Keratinocyte (primary cell): ENCODE measurements at places on chromosomes 13 and 19. TPM values are rescaled to one million over a fixed set of nuclear protein-coding genes. Genes with fewer than 3 reads are reported as not detected.
A peak's percentile ranks its signal among the peaks of the same experiment; 100 is the strongest.

DNA sequence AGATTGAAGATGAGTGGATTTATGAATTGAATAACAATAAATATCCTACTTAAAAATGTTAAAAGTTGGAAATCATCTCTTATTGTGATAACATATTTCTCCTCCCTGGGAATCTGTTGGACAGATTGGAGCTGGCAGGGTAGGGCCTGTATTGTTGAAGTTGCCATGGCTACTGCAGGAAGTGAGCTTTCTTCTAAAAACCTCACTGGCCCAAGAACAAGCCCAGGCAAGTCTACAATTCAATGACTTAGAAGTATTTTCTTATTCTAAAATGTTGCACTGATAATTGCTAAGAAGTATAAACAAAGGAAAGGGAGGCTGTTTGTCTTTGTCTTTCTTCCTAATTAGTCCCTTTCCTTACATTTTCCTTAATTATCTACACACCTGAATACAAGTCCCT lies 112.1 kb downstream of the DLEU7 start:
- H3K27ac ChIP-seq: peak overlapping the region; percentile 85
- H3K36me3 ChIP-seq: no peaks in the 10 kb centered on the region
- no peak overlapping the region for H3K4me3 ChIP-seq
- H3K27me3 ChIP-seq: no peaks in the 10 kb centered on the region
- peak; percentile 93 for DNase-seq

The RPL36 gene
- polyA plus RNA-seq: 562 to 1,236 TPM (median 636 TPM) in 3 replicates

The DPF1 gene
- 1.5 to 1.9 TPM (median 1.8 TPM) in 3 replicates for polyA plus RNA-seq

The KASH5 gene
- not detected in 3 replicates for polyA plus RNA-seq

GRCh38 chr19:38538386-38538785 lies 79.4 kb downstream of the MAP4K1 start:
- no peak for DNase-seq
- H3K27ac ChIP-seq: no peak overlapping the region
- H3K4me1 ChIP-seq: no peaks in the 10 kb centered on the region
- H3K36me3 ChIP-seq: no peaks in the 10 kb centered on the region
- peaks cover 10% of the 10 kb centered on the region for H3K27me3 ChIP-seq

DNA sequence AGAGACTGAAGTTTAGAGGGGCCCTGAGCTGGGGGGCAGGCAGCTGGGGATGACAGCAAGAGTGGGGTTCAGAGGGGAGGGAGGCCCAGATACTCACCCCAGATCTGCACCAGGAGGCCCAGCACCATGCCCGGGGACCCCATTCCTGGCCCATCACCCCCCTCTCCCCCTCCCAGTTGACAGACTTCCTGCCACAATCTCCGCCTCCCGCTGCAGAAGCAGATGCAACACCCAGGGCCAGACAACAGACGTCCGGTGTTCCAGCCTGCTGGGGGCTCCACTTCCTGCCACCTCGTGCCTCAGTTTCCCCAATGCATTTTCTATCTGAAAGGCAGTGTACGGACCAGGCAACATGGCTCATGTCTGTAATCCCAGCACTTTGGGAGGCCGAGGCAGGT lies at the start of gene TMIGD2:
Gene TMIGD2 (minus strand): TSS at position 147 of the 398 bp plus-strand sequence. CDS start 4 bp downstream, at position 143.
- H3K27ac ChIP-seq: no peak within 1 kb of the TSS
- DNase-seq: no peak
- H3K27me3 ChIP-seq: no peaks in the 10 kb centered on the region
- no peaks in the 10 kb centered on the region for H3K4me1 ChIP-seq

GRCh38 chr19:4754248-4754647 lies 30.6 kb upstream of the DPP9 start:
- H3K4me1 ChIP-seq: no peaks in the 10 kb centered on the region
- H3K4me3 ChIP-seq: no peak overlapping the region
- H3K27me3 ChIP-seq: peaks cover 1% of the 10 kb centered on the region
- DNase-seq: no peak
- no peaks in the 10 kb centered on the region for H3K36me3 ChIP-seq
- no peak overlapping the region for H3K27ac ChIP-seq

DNA sequence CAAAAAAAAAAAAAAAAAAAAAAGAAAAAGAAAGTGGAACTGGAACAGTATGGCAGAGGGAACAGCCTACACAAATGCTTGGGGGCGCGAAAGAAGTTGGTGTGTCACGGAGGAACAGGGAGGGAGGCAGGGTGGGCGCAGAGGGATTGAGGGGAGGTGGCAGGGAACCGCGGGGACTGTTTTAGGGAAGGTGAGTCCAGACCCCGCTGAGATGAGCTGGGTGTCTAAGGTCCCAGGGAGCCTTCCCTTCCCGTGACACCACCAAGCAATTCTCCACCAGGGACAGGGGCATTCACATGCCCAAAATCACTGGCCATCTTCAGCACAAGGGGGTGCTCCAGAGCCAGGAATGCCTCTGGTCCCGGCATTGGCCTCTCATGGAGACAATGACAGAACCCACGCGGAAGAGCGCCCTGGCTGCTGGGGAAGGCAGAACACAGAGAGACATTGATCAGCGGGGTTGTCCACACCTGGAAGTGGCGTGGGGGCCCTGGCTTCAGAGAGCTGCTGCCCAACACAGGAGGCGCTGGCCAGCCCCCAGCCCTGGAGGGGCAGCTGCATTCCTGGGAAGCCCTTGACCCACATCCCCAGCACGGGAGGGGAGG lies 6.9 kb downstream of the PEAK3 start:
- H3K27me3 ChIP-seq: no peaks in the 10 kb centered on the region
- H3K36me3 ChIP-seq: peaks cover 13% of the 10 kb centered on the region
- H3K4me1 ChIP-seq: peaks cover 15% of the 10 kb centered on the region
- no peak overlapping the region for H3K27ac ChIP-seq
- no peak overlapping the region for H3K4me3 ChIP-seq

The TUBB4A gene
- polyA plus RNA-seq: not detected in 3 replicates

The PDE4C gene
- polyA plus RNA-seq: 0.03 TPM in 1 of 3 replicates, not detected in the others

The ZNF69 gene
- polyA plus RNA-seq: 0.56 to 0.97 TPM (median 0.84 TPM) in 3 replicates

DNA sequence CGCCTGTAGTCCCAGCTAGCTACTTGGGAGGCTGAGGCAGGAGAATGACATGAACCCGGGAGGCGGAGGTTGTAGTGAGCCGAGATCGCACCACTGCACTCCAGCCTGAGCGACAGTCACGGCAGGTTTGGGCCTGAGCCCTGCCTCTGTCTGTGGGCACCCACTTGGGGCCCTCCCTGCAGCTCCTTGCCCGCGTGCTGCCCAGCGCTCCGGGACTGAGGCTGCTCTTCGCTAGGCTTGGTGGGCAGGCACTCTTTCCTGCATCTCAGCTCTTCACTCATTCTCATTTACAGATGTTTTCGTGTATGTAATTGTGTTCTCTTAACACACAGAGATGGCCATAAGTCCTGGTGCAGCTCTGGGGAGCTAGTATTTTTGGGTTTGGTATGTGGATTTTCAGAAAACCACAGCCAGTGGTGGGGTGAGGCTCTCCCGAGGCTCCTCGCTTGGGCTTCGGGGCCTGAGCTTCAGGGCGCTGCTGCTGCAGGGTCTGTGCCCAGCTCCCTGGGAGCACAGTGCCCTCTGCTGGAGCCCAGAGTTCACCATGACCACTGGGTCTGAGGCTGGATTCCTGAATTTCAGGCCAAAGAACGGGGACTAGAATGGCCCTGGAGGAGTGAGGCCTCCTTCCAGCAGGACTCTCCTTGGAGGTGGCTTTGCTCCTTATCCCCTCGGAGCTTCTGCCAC lies 15.2 kb downstream of the UPF1 start:
- no peak for DNase-seq
- H3K27me3 ChIP-seq: no peaks in the 10 kb centered on the region
- H3K36me3 ChIP-seq: peaks cover 20% of the 10 kb centered on the region
- no peak overlapping the region for H3K27ac ChIP-seq
- H3K4me3 ChIP-seq: no peak overlapping the region
- peaks cover 40% of the 10 kb centered on the region for H3K4me1 ChIP-seq

The TDRD3 gene
- 6.0 to 10.7 TPM (median 7.1 TPM) in 3 replicates for polyA plus RNA-seq

- H3K4me1 ChIP-seq: no peaks in the 10 kb centered on the region
- DNase-seq: no peak
- H3K4me3 ChIP-seq: no peak overlapping the region
- H3K27ac ChIP-seq: no peak overlapping the region
- no peaks in the 10 kb centered on the region for H3K36me3 ChIP-seq
- peaks cover 11% of the 10 kb centered on the region for H3K27me3 ChIP-seq
Observed at GRCh38 chr19:47435196-47435595, 15.9 kb upstream of the MEIS3 start.

The CD22 gene
- polyA plus RNA-seq: 0.06 to 0.42 TPM (median 0.26 TPM) in 3 replicates

The FSTL3 gene
- 54.4 to 105 TPM (median 66.0 TPM) in 3 replicates for polyA plus RNA-seq

GRCh38 chr19:46715620-46715974 lies 1.3 kb downstream of the PRKD2 start:
- H3K27me3 ChIP-seq: no peaks in the 10 kb centered on the region
- peaks cover 19% of the 10 kb centered on the region for H3K36me3 ChIP-seq
- peaks cover 17% of the 10 kb centered on the region for H3K4me1 ChIP-seq
- DNase-seq: no peak
- peak overlapping the region; percentile 92 for H3K27ac ChIP-seq

The FFAR3 gene
- polyA plus RNA-seq: not detected in 3 replicates

GRCh38 chr19:53007200-53007599 lies 6.5 kb upstream of the ERVV-1 start:
- no peak overlapping the region for H3K4me3 ChIP-seq
- H3K4me1 ChIP-seq: no peaks in the 10 kb centered on the region
- H3K27me3 ChIP-seq: no peaks in the 10 kb centered on the region
- no peaks in the 10 kb centered on the region for H3K36me3 ChIP-seq
- DNase-seq: no peak
- no peak overlapping the region for H3K27ac ChIP-seq

DNA sequence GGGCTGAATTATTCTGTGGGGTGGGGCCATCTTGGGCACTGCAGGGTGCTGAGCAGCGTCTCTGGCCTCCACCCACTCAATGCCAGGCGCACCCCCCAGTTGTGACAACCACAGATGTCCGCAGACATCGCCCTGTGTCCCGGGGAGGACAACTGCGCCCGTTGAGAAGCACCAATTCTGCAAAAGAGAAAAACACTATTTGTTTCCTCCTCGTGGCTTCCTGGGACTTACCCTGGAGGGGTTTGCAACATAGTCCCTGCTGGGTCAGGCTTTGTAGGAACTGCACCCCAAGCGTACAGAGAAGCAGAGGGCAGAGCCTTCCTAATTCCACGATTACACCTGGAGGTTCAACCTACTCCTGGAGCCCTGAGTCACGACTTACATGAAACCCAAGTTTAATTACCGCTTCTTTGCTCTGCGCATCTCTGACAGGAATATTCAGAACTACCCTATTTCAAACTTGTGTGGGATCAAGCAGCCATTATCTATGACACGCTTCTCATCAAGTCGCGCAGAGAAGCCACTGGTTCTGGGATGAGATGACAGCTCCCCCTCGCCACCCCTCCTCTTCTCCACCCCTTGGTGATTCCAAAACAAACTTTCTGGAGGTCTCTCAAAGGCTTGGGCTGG lies 11.1 kb upstream of the SLC39A3 start:
- no peak overlapping the region for H3K4me3 ChIP-seq
- DNase-seq: no peak
- no peaks in the 10 kb centered on the region for H3K4me1 ChIP-seq
- no peak overlapping the region for H3K27ac ChIP-seq
- peaks cover 6% of the 10 kb centered on the region for H3K36me3 ChIP-seq

The CDC42EP5 gene
- polyA plus RNA-seq: 8.6 to 16.4 TPM (median 9.4 TPM) in 3 replicates

DNA sequence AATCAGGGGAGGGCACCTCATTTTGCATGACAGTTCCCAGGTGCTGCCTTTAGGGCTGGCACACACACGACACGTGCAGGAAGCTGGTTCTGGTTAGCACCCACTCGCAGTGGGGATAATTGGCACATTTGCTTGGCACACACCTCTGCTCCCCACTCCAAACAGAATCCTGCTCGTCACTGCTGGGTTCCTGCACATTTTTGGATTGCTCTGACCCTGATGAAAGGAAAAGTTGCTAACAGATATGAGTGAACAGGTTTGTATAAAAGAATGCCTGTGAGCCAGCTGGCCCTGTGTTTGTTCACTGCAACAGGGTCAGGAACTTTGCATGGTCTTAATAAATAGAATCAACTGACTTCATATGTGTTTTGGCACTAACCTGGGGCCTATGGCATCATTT lies 1500.4 kb downstream of the EFNB2 start:
- no peaks in the 10 kb centered on the region for H3K36me3 ChIP-seq
- H3K4me1 ChIP-seq: no peaks in the 10 kb centered on the region
- H3K27me3 ChIP-seq: no peaks in the 10 kb centered on the region
- no peak overlapping the region for H3K4me3 ChIP-seq
- DNase-seq: no peak
- H3K27ac ChIP-seq: no peak overlapping the region

DNA sequence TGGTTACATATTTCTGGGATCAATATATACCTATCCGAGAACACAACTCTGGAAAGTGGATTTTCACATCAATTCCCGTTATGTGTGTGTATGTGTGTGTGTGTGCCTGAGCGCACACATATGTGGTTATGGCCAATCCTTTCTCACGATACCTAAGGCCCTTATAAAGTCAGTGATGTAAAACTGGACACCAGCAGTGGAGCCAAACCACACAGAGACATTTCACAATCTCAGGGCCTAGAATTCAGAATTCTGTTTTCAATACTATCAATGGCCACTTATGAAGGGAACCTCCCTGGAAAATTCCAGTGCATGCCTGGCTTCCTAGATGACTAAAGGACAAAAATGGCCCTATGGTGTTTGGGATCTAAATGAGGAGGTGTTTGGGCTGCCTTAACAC lies 187.3 kb upstream of the UBL3 start:
- H3K27ac ChIP-seq: no peak overlapping the region
- DNase-seq: no peak
- no peaks in the 10 kb centered on the region for H3K36me3 ChIP-seq
- no peak overlapping the region for H3K4me3 ChIP-seq
- peaks cover 5% of the 10 kb centered on the region for H3K4me1 ChIP-seq
- peaks cover 6% of the 10 kb centered on the region for H3K27me3 ChIP-seq

DNA sequence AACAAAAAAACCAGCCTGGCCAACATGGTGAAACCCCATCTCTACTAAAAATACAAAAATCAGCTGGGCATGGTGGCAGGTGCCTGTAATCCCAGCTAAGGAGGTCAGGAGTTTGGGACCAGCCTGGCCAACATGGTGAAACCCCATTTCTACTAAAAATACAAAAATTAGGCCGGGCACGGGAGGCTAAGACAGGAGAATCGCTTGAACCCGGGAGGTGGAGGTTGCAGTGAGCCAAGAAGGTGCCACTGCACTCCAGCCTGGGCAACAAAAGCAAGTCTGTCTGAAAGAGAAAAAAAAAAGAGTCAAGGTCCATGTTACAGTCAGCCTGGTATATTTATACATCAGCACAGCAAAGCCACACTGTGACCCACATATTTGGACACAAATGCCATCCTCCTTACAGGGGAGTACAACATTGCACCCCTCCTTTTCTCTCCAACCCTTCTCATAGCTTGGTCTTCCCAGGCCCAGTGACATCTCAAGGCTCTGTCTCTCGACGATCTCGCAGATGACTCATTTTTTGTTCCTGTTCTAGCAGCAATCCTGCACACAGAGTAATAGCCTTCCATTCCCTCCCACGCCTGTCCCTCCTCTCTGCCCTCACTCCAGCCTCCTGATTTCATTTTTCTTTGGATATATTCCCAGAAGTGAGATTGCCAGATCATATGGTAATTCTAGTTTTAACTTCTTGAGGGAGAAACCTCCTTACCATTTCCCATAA lies 21.0 kb upstream of the DPP9 start:
- H3K36me3 ChIP-seq: no peaks in the 10 kb centered on the region
- no peak overlapping the region for H3K4me3 ChIP-seq
- DNase-seq: no peak
- H3K27ac ChIP-seq: no peak overlapping the region
- peaks cover 7% of the 10 kb centered on the region for H3K4me1 ChIP-seq
- H3K27me3 ChIP-seq: peaks cover 13% of the 10 kb centered on the region

The RNF113B gene
- polyA plus RNA-seq: not detected in 3 replicates

The ALOX5AP gene
- 0.31 to 0.98 TPM (median 0.62 TPM) in 3 replicates for polyA plus RNA-seq
